Posterior vena cava (tissue), 2 donors: ENCODE measurements at places on chromosomes 7 and 10. TPM values are rescaled to one million over a fixed set of nuclear protein-coding genes. Genes with fewer than 3 reads are reported as not detected.

The TFR2 gene
- 0.83 TPM for total RNA-seq

The ABCC2 gene
- 2.1 TPM for total RNA-seq

The RINT1 gene
- total RNA-seq: 16.1 TPM

The CAV2 gene
- total RNA-seq: 81.9 TPM

The NOM1 gene
- 16.9 TPM for total RNA-seq

The SMURF1 gene
- total RNA-seq: 27.2 TPM

The XRCC2 gene
- total RNA-seq: 0.43 TPM

The TRIM50 gene
- total RNA-seq: not detected

The AKR1D1 gene
- not detected for total RNA-seq

The LRWD1 gene
- 9.2 TPM for total RNA-seq

The FAM180A gene
- total RNA-seq: 11.9 TPM

The MACC1 gene
- total RNA-seq: 0.46 TPM

The RBM28 gene
- total RNA-seq: 33.9 TPM

DNA sequence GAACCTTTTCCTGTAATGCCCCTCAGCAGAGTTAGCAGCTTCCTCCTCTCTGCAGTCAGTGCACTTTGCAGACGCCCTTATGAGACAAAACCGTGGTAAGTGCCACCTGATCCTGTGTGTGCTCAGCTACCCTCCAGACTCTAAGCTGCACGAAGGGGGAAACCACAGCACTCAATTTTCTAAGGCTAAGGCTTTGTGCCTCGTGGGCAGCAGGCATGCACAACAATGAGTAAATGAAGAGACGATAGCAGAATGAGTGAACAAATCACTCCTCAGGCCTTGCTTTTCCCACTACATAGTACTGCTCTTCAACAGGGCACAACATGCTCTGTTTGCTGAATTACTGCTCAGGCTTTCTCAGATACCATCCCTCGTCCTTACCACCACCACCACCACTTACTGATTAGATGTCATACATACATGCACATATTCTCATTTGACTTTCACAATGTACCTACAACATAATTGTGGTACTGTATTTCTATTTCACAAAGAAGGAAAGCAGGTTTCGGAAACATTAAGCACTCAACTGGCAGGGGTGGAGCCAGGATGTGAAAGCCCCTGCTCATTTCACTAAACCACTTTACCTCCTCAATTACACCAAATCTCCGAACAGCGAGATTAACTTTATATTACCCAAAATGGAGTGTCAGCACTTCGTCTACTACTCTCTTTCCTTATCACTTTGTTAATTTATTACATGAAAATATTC is 85.4 kb downstream of the ICA1 start:
- DNase-seq: no peak

- DNase-seq: no peak
Observed at GRCh38 chr7:23594879-23595604, 2.1 kb upstream of the CCDC126 start.

DNA sequence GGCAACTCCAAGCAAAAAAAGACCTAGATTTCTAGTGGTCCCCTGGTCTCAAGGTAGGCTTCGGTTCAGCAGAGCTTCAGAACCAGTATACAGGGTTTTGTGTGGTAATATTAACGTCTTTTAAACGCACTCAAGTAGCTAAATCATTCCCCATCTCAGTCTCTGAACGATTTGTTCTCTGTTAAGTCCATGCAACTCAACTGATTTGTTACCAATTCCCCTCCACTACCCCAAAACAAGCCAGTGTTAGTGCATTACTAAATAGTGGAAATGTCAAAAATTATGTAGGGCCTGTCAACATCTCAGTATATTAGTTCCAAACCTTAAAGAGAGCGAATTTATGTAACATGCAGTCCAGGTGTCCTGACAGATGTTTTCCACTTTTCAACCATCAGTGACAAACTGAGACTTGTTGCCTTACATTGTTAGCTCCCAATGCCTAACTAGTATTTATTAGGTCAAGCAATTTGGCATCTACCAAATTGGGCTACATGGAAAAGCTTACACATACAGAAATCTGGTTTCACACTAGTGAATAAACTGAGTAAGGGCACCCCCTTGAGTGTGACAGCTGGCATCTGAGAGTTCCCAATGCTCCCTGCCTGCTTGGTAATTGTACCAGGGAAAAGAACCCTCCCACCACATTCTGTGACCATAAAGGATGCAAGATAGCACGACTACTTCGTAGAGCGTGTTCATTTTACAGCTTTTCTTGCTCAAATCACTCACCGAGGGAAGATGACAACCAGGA is 12.2 kb downstream of the HNRNPA2B1 start:
- DNase-seq: no peak

GRCh38 chr7:835485-836401 is 3.5 kb downstream of the SUN1 start:
- DNase-seq: no peak

DNA sequence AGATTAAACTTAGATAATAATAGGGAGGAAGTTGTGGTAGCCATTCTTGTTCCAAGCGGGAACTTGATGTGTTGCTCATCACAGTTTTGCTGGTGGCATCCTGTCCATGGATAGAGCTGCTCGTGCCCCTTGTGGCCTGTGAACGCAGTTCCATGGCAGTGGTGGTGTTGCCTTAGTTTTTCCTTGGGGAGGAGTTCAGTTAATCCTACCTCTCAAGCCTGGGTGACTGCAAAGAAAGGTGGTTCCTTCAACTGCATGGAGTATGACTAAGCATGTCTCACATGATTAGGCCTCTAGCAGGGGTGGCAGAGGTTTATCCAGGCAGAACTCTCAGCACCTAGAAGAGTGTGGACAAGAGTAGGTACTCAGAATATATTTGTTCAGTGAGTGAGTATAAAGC is 99.7 kb downstream of the MAPK8 start:
- DNase-seq: no peak

DNA sequence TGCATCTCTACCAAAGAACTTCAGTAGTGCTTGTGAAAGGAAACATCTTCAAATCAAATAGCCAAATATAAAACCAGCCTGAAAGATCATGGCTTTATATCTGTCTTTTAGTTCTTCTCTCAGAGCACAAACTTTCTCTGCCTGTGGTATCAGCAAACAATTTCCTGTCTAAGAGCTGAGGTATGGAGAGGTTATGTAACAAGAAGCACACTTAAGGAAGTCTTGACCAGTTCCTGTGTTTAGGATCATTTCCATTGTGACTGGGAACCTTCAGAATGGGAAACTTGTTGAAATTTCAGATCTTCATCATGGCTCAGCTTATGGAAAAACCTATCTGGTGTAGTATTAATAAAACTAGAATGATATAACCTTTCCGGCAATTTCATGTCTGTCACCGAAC is 148.8 kb downstream of the MBL2 start:
- DNase-seq: no peak

- DNase-seq: no peak
Observed at GRCh38 chr7:119896386-119896785, 376.6 kb upstream of the KCND2 start.

GRCh38 chr7:132123773-132124172 is 452.5 kb downstream of the PLXNA4 start:
- no peak for DNase-seq

DNA sequence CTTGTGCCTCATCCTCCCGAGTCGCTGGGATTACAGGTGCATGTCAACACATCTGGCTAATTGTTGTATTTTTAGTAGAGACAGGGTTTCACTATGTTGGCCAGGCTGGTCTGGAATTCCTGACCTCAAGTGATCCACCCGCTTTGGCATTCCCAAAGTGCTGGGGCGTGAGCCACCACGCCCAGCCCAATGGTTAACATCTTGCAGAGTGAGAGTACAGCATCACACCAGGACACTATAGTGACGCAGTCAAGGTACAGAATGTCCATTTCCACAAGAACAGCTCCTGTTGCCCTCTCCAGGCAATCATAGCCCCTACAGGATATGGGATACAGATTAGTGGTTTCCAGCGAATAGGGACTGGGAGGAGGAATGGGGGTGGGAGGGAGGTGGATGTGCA is 34.0 kb downstream of the MYO1G start:
- no peak for DNase-seq

- DNase-seq: peak; percentile 94
Observed at GRCh38 chr10:79401015-79401921, 44.2 kb downstream of the ZCCHC24 start.

- DNase-seq: no peak
Observed at GRCh38 chr7:137828456-137828855, 18.3 kb downstream of the DGKI start.

- DNase-seq: no peak
Observed at GRCh38 chr7:31775556-31775955, 88.5 kb downstream of the PPP1R17 start.

DNA sequence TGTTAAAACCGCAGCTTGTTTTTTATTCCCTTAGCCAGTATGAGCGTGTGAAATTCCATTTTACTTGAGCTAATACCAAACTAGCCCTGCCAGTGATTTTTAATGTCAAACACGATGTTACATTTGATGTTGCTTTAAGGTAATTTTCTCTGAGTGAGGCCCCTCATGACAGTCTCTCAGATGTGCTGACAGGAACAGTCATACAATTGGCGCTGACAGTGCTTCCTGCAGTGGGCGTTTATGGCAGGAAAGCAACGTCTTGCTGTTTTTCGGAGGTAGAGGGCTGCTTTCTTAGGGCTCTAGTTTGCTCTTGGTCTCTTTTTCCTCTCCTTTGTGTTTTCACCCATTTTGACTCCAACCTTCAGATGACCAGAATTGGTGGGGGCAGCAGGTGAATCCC is 19.3 kb downstream of the PON1 start:
- no peak for DNase-seq

GRCh38 chr7:154583454-154583853 is 419.5 kb downstream of the PAXIP1 start:
- no peak for DNase-seq

- DNase-seq: no peak
Observed at GRCh38 chr10:131938681-131939080, 37.9 kb downstream of the PPP2R2D start.

DNA sequence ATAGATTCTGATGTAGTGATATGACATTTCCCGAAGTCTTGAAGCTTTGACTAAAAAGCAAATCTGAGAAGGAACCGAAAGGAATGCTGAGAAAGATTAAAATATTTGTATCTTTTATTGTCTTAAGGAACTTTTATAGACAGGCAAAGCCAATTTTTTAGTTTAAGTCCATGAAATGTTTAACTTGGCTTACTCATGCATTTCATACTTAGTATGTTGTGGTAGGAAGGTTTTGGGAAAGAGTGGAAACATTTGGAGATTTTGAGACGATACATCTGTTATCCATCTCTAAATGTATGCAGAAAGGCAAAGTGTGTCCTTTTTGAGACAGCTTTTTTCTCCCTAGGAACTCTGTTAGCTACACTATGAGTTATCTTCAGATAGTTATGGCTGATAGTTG is 10.1 kb downstream of the TBC1D12 start:
- DNase-seq: no peak

DNA sequence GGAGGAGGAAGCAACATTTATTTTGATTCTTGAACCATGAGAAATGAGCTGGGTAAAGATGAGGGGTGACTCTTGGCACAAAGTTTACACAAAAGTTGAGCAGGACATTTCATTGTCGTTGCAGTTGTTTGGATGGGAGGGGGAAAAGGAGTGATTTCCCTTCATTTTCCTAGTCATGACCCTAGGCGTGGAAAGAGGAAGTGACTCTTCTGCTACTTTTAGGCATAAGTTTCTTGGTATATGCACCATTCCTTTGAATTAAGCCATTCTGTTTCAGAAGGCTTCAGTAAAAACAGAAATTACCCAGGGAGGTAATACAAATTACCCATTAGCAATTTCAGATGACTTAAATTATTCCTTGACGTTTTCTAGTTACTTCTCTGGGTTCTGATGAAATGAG is 113.9 kb upstream of the FAM171A1 start:
- no peak for DNase-seq

DNA sequence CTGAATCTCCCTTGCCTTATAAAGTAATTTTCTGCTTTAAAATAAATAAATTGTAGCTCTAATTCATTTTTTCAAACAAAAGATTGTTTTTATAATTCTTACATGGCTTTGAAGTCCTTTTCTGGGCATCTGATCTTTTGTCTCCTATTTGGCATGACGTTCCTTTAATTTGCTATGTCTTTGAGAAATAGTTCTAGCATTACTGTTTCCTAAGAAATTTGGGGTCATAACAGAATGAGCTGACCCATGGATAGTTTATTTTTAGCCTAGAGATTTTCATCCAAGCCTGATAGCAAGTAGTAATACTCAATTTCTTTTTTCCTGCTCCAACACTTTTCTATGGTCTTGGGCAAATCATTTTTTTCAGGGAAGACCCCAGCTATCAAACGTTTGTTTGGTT is 31.4 kb downstream of the CCDC71L start:
- no peak for DNase-seq

DNA sequence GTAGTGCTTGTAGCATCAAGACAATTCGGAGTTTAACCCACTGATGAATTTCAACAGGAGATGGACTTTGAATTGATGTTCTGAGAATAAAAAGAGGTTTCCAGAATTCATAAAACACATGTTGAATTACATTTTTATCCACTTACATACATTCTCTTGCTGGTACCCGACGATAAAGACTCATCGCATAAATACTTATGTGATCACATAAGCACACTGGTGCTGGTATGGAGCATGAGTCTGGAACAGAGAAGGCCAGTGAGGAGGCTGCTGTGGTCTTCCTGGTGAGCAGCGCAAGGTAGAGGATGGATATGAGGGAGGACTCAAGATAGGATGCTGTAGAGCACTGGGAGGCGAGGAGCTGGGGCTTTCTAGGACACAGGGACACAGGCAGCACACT is 109.0 kb downstream of the RNF216 start:
- no peak for DNase-seq

DNA sequence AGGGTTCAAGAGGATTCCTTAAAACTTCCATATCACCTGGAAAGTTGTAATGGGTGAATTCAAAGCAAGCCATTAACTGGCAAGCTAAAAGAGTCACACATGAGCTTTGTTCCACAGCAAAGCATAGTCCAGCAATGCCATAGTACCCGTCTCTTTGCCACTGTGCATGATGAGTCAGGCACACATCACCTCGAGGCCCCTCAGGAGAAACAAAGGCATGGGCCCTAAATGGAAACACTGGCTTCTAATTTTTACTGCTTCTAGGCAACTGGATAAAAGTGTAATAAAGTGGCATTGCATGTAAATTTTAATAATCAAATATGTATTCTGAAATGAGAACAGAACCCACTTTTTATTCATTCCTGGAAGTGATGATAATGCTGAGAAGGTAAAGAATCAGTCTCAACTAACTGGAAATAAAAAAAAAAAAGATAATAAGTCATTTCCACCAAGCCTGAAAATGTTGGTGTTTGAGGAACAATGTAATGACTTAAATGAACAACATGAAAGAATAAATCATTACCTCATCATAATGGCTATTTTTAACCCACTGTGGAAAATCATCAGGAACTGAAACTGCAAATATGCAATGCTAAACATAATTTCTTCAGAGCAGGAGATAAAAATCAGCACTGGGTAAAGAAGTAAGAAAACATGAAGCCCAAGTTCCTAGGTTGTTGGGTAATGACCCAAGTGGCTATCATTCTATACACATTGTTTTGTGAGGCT is 104.9 kb downstream of the CDK6 start:
- DNase-seq: no peak

- DNase-seq: no peak
Observed at GRCh38 chr10:97311111-97311626, 7.9 kb upstream of the FRAT1 start.
